AG10803 (cell line): ENCODE measurements at places on chromosomes 6 and 20.

GRCh38 chr6:130906736-130907381 lies 79.7 kb downstream of the SMLR1 start:
- peak; percentile 64 for DNase-seq

DNA sequence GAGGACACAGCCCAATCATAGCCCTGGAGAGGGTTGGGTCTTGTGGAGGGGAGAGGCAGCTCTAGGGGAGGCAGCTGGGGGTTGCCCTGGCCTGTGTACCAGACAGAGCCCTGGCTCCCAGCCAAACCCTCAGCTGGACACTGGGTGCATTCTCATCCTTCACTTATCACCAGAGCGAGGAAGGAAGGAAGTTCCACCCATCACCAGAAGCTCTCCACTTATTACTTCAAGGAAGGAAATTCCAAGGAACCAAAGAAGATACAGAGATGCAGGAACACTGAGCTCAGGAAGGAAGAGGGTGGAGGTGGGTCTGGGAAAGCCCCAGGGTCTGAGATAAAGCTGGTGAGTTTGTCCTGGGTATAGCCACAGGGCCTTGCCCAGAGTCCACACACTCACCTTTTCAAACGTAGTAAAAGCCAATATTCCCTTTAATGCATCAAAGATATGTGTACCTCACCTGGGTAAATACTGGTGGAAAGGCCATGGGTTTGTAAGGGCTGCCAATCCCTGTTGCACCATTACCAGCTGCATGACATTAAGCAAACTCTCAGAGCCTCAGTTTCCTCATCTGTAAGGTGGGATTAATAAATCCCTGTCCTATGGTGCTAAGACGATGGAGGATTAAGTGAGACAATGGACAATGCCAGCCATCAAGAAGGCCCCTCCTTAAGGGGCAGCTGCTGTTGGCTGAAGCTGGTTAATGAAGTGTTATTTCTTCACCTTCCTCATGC lies 109.7 kb upstream of the NAA20 start:
- DNase-seq, result no peak

DNA sequence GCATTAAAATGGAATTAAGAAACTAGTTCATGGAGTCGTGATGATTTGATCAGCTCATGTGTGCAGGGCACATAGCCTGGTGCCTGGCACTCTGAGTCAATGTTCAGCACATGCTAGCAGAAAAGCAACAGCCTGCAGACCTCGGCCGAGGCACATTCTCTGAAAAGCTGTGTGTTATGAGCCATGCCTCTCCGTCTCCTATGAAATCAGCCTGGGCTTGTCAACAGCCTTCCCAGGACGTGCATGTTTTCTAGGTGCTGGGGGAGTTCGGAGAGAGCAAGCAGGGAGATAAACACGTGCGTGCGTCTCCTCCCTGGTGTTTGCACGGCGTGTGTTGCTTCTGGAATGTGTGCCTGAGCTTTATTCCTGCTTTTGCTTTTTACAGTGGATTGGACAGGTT lies 207.8 kb upstream of the KCNG1 start:
- no peak for DNase-seq

DNA sequence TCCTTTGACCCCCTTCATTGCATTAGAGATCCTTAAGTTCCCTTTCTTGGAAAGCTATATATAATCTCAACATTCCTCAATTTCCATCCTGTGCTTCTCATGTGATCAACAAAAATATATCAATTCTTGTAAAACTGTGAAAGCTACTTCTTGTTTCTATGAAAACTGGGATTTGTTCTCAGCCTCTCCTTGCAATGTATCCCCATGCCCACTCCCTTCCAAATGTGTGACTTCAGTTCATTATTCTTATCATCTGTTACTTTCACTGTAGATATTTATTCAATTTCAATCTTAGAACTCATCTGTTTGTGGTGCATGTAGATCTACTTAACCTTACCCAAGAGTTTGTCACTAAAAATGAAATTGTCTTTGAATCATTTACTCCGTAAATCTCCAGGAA lies 260.6 kb downstream of the HIVEP2 start:
- no peak for DNase-seq

DNA sequence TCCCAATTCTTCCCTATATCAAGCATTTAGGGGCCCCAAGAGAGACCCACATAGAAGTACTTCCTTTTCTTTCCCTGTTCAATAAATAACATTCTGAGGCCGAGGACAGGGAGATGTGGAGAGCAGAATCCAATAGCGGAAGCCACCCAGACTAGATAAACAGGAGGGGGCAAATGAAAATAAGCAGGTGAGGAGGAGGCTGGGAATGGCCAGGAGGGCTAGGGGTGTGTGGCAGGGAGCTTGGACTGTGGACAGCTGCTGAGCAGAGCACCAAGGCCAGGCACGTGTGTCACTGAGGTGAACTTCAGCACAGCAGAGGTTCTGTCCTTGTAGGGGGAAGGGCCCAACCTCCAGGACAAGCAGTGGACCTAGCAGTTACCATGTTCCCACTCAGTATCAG lies 339.2 kb downstream of the FOXA2 start:
- no peak for DNase-seq

- DNase-seq, result peak; percentile 19
These were observed 228.4 kb upstream of the JAG1 start for GRCh38 chr20:10902174-10902573.

GRCh38 chr6:36547646-36548400 lies 544 bp upstream of the STK38 start:
- DNase-seq, result no peak

GRCh38 chr6:26597389-26597766 lies 625 bp downstream of the ABT1 start:
- DNase-seq, result no peak

DNA sequence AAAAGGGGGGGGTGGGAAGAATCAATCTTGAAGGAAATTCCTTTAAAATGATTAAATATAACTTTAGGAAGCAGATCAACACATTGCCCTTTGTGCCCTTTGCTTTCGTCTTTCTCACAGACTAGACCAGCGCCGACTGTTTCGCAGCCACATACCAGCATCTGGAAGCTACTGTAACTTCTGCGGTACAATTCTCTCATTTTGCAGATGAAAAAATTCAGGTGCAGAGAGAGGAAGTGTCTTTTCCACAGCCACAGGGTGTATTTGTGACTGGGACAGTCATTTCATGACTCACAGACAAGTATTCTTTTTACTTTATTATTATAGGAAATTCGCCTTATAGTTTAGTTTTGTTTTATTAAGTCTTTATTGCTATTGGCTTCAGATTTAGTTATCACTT lies 84.2 kb downstream of the UST start:
- no peak for DNase-seq

DNA sequence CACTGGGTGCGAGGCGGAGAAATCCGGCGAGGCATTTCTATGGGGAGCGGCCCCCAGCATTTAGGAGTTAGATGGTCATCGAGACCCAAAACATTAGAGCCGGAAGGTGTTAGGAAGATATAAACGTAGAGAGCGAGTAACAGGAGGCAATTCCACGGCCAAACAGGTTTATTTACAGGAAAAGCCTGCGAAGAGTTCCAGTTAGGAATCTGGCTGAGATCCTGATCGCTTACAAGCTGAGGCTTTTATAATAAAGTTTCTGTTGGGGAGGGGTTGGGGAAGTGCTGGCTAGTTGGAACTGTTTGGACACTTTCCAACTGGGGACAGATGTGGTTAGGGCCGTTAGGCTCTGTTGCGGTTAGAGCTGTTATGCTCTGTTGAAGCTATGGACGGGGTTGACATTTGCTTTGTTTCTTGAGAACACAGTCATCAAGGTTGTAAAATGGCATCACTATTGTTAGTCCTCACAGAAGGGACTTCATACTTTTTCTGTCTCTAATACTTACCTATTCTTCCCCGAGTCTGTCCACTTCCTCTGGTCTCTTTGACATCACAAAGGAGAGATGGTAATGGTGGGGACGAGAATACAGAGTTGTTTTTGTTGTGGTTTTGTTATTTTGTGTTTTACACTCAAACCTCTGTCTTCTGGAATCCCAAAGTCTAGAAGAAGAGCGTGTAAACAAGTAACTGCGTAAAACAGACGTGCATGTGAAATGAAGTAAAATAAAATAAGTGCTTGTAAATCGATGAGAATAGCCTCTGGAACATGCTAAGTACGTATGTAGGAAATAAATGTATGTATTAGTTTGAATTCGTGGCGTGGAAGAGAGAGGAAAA lies 554 bp upstream of the ZSCAN31 start:
- peak; percentile 17 for DNase-seq

- no peak for DNase-seq
These were observed 22.9 kb downstream of the RUNX2 start for GRCh38 chr6:45351076-45351475.

- DNase-seq, result no peak
These were observed 1261.9 kb upstream of the CITED2 start for GRCh38 chr6:140636271-140636907.

GRCh38 chr6:18062733-18063132 lies 59.7 kb downstream of the NHLRC1 start:
- DNase-seq, result no peak

- no peak for DNase-seq
These were observed 42.8 kb downstream of the SLC35B3 start for GRCh38 chr6:8392569-8392968.

DNA sequence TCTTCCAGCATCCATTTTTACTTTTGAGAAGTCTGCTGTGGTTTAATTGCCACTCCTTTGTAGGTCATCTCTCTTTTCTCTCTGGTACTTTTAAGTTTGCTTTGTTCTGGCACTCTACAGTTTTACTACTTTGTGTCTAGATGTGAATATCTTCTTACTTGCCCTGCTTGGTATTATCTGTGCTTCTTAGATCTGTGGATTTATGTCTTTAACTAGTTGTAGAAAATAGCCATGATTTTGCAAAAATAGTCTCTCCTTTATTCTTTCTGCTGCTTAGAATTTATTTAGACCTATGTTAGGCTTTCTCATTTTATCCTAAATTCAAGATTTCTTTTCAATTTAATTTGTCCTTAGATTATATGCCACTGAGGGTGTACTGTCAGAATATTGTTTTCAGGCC lies 5.2 kb upstream of the MAK start:
- DNase-seq, result no peak

- peak; percentile 57 for DNase-seq
These were observed 193.4 kb downstream of the CDC5L start for GRCh38 chr6:44580901-44581300.

GRCh38 chr6:147087641-147088040 lies 116.6 kb upstream of the STXBP5 start:
- peak; percentile 45 for DNase-seq

- DNase-seq, result no peak
These were observed 59.4 kb downstream of the SLC35B3 start for GRCh38 chr6:8375916-8376315.

DNA sequence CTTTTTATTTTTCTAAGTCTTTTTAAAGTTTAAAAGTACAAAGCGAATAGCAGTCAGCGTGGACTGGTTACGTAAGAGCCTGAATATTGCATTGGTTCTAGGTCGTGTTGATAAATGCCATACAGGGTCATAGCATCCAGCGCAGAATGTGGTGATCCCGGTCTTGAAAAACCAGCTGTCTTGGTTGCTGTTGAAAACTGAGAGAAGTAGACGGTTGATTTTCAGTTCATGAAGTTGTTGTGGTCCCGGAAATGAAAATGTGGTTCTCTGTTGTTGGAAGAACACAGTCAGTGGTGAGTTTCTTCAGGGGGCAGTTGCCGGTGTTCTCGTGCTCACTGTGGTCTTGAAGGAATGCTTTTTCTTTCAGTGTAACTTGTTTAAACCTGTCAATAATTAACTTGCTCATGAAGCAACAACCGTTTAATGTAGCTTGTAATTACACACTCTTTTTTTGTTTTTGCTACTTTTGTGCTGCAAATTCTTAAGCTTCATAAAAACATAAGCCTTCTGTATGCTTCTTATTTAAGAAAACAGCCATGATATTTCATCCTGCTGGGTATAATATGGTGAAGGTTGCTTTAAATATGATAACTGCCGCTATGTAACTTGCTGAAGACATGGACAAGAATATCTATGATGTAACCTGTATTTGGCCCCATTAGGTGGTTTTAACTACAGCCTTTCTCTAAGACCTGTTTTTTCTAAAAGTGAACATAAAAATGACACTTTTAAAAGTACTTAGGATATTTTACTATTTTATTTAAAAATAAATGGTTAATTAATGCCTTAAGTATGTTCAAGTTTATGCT lies 64.8 kb upstream of the KIF25 start:
- DNase-seq, result peak; percentile 35

GRCh38 chr6:128241216-128241615 lies 279.2 kb downstream of the PTPRK start:
- DNase-seq, result no peak

DNA sequence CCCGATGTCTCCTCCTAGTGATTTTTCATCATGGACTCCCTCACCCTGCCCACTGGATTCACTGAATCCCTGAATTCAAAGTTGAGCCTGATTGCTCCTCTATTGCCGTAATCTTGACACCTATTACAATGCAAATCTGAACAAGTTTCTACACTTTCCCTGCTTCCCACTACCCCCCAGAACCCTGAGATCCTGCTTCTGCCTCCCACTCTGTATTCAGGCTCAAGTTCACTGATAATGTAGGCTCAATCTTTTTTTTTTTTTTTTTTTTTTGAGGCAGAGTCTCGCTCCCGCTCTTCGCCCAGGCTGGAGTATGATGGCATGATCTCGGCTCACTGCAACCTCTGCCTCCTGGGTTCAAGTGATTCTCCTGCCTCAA lies 3.6 kb upstream of the DCBLD1 start:
- no peak for DNase-seq

GRCh38 chr6:45986746-45987274 lies 28.9 kb downstream of the CLIC5 start:
- no peak for DNase-seq
